ENCODE measurements at places on chromosomes 4 and X.

DNA sequence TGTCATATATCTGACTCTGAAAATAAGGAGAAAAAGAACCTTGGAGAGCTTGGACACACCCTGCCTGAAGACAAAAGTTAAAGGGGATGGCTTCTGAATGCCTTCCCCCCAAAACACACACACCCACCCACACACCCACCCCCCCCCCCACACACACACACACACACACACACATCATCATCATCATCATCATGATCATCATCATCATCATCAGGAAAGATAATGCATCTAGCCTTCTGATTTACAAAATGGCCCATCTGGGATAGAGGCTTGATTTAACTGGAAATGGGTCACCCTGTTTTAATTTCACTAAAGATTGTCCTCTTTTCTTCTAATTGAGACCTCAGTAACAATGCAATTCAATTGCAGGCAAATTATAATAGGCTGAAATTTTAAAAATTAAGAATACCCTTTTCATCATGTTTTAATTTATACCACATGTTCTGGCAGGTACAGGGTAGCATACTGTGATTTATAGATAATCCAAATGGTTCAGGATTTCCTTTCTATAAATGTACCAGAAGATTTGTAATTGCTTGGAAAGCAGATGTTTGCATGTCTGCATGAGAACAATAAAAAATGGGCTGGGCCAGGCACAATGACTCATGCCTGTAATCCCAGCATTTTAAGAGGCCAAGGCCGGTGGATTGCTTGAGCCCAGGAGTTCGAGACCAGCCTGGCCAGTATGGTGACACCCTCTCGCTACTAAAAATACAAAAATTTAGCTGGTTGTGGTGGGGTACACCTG, 56.5 kb downstream of the TRIM2 start:
- H3K36me3 ChIP-seq: no peaks in the 10 kb centered on the region
- no peak overlapping the region for H3K4me3 ChIP-seq

- DNase-seq: no peak
- no peaks in the 10 kb centered on the region for H3K4me1 ChIP-seq
- H3K4me3 ChIP-seq: no peak overlapping the region
- H3K36me3 ChIP-seq: peaks cover 40% of the 10 kb centered on the region
These were observed 15.2 kb downstream of the ETDC start for GRCh38 chrX:135324463-135324862.

DNA sequence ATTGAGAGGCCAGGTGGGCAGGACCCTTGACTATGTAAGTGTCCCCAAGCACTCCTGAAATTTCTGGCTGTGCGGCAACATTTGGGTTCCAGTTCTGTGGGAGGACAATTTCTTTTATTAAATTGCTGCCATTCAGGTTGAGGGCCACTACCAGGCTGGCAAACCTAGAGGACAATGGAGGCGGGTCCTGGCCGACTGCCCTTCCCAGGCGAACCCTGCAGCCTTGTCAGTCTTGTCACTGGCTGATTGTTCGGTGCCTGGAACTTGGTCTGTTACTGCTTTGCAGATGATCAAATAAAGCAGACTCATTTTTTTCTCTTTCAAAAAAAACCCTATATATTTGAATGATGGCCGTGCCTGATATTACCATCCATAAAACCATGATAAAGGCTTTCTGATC, 6.6 kb upstream of the TMEM128 start:
- peaks cover 17% of the 10 kb centered on the region for H3K27me3 ChIP-seq
- no peaks in the 10 kb centered on the region for H3K36me3 ChIP-seq
- no peak overlapping the region for H3K27ac ChIP-seq
- H3K4me1 ChIP-seq: no peaks in the 10 kb centered on the region

- DNase-seq: no peak
- H3K27me3 ChIP-seq: peaks cover 13% of the 10 kb centered on the region
- H3K36me3 ChIP-seq: no peaks in the 10 kb centered on the region
These were observed 28.1 kb upstream of the RASL11B start for GRCh38 chr4:52833941-52834525.

- H3K27me3 ChIP-seq: peaks cover 10% of the 10 kb centered on the region
- H3K36me3 ChIP-seq: no peaks in the 10 kb centered on the region
- no peak for DNase-seq
- H3K27ac ChIP-seq: no peak overlapping the region
These were observed 55.0 kb upstream of the PACRGL start for GRCh38 chr4:20645236-20645635.

DNA sequence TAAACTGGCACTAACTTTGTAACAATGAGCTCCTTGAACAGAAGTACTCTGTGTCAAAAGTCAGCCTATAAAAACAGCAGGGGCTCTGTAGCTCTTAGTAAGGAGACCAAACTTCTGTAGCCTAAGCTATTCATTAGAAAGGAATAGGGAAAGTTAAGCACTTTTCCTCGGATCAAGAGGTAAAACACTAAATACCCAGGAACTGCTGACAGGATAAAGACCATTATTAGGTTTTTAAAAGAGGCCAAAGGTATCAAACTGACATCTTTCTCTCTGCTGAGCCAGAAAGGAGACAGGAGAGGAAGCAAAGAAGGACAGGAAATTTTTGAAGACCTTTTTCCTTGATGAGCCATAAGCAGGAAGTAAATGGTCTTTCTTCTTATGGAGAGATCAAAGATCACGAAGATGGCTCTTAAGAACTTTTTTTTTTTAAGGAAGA, 31.9 kb downstream of the ANAPC10 start:
- no peaks in the 10 kb centered on the region for H3K4me1 ChIP-seq
- DNase-seq: no peak
- H3K4me3 ChIP-seq: no peak overlapping the region
- H3K27me3 ChIP-seq: no peaks in the 10 kb centered on the region
- no peak overlapping the region for H3K27ac ChIP-seq

GRCh38 chr4:185399466-185399865, 2.8 kb downstream of the ANKRD37 start:
- H3K4me1 ChIP-seq: peaks cover 27% of the 10 kb centered on the region
- DNase-seq: no peak
- H3K27me3 ChIP-seq: no peaks in the 10 kb centered on the region
- peaks cover 20% of the 10 kb centered on the region for H3K36me3 ChIP-seq
- H3K4me3 ChIP-seq: no peak overlapping the region

- no peak overlapping the region for H3K4me3 ChIP-seq
- no peaks in the 10 kb centered on the region for H3K36me3 ChIP-seq
- no peak for DNase-seq
- no peak overlapping the region for H3K27ac ChIP-seq
These were observed 161.5 kb downstream of the CPE start for GRCh38 chr4:165540206-165540830.

GRCh38 chrX:104193485-104193884, 27.2 kb downstream of the FAM199X start:
- H3K27me3 ChIP-seq: no peaks in the 10 kb centered on the region
- no peak overlapping the region for H3K27ac ChIP-seq
- no peak overlapping the region for H3K4me3 ChIP-seq
- no peaks in the 10 kb centered on the region for H3K4me1 ChIP-seq
- DNase-seq: no peak

Data from stimulated activated naive B cell treated with anti-CD40 and anti-IgM and Interleukin-4, amounts not matched to agents 10 μg/mL and 1 μg/mL and 100 μg/mL, for 72 hours (primary cell).